Immature natural killer cell (primary cell): ENCODE measurements at places on chromosomes 6 and 20. TPM values are rescaled to one million over a fixed set of nuclear protein-coding genes. Genes with fewer than 3 reads are reported as not detected.
A peak's percentile ranks its signal among the peaks of the same experiment; 100 is the strongest.

Gene ECT2L
- not detected for polyA plus RNA-seq

Gene FAXC
- not detected for polyA plus RNA-seq

- H3K27ac ChIP-seq, result no peak overlapping the region
- peak overlapping the region; percentile 85 for H3K4me3 ChIP-seq
- DNase-seq, result no peak
- H3K36me3 ChIP-seq, result no peaks in the 10 kb centered on the region
- H3K27me3 ChIP-seq, result peaks cover 13% of the 10 kb centered on the region
These were observed 1.3 kb downstream of the KIF13A start for GRCh38 chr6:17985934-17986655.

DNA sequence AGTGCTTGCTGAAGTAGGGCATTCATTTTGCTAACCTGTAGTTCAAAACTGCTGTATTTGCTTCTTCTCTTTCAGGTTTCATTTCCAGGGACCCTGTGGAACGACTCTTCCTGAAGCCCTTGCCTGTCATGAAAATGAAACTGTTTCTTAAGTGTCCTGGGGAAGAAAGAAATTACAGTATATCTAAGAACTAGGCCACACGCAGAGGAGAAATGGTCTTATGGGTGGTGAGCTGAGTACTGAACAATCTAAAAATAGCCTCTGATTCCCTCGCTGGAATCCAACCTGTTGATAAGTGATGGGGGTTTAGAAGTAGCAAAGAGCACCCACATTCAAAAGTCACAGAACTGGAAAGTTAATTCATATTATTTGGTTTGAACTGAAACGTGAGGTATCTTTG lies 3.4 kb upstream of the NOL7 start:
- H3K27me3 ChIP-seq, result peaks cover 8% of the 10 kb centered on the region
- no peak overlapping the region for H3K4me3 ChIP-seq
- H3K4me1 ChIP-seq, result peaks cover 33% of the 10 kb centered on the region
- H3K27ac ChIP-seq, result no peak overlapping the region
- DNase-seq, result no peak

DNA sequence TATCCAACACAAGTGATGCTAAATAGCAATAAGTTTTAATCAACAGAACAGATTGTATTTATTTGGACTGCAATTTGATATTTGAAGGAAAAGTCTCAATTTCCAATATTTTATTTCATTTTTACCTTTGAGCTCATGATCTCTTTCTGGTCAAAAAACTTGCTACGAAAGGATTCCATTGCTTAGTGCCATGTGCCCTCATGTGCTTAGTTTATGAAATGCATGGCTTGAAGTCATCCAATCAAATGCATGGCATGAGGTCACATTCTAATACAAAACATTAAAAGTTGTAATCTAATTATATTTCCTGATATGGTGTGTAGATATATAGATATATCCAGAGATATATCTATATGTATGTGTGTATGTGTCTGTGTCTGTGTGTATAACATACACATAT lies 321.2 kb upstream of the ADGRB3 start:
- no peaks in the 10 kb centered on the region for H3K4me1 ChIP-seq
- H3K36me3 ChIP-seq, result no peaks in the 10 kb centered on the region
- no peaks in the 10 kb centered on the region for H3K27me3 ChIP-seq
- no peak overlapping the region for H3K4me3 ChIP-seq

GRCh38 chr6:156111913-156112312 lies 656.3 kb upstream of the NOX3 start:
- H3K27me3 ChIP-seq, result peaks cover 1% of the 10 kb centered on the region
- DNase-seq, result no peak
- no peaks in the 10 kb centered on the region for H3K36me3 ChIP-seq
- no peaks in the 10 kb centered on the region for H3K4me1 ChIP-seq
